ENCODE measurements at places on chromosomes 12 and 14.

DNA sequence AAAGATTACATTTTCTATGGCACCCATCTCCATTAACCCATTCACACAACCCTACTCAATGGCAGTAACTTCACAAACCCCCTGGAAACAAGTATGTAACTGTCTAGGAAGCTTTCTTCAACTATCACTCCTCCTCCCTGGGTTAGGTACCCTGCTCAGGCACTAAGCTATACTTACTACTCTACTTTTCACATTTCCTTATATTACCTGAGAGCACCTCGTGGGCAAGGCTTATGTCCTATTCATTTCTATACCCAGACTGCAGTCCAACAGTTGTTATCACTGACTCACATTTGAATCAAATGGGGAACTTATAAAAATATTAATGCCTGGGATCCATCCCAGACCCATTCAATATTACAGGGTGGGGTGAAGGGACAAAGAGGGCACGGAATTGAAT lies 4.6 kb downstream of the PAWR start:
- H3K27ac ChIP-seq, result peak overlapping the region; percentile 35
- H3K27me3 ChIP-seq, result no peaks in the 10 kb centered on the region
- H3K4me3 ChIP-seq, result no peak overlapping the region
- peaks cover 5% of the 10 kb centered on the region for H3K4me1 ChIP-seq
- no peak for DNase-seq
- no peaks in the 10 kb centered on the region for H3K36me3 ChIP-seq

- H3K27me3 ChIP-seq, result no peaks in the 10 kb centered on the region
- no peak for DNase-seq
- no peak overlapping the region for H3K27ac ChIP-seq
- peaks cover 42% of the 10 kb centered on the region for H3K36me3 ChIP-seq
Measured at GRCh38 chr14:92555465-92556111, 42.0 kb downstream of the RIN3 start.

DNA sequence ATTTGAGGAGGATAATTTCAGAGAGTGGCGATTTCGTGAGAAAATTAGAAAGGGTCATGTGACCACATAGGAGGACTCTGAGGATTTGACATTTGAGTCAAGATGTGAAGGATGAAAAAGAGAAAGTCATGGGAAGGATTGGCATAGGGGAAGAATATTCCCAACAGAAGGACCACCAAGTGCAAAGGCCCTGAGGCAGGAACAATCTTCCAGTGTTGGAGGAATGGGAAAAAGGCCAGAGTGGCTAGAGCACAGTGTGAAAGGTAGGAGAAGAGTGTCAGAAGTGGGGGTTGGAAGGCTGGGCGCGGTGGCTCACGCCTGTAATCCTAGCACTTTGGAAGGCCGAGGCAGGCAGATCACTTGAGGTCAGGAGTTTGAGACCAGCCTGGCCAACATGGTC lies 3.9 kb upstream of the PPP1CC start:
- peaks cover 12% of the 10 kb centered on the region for H3K4me1 ChIP-seq
- no peak for DNase-seq
- no peaks in the 10 kb centered on the region for H3K27me3 ChIP-seq
- H3K36me3 ChIP-seq, result no peaks in the 10 kb centered on the region

- H3K4me1 ChIP-seq, result no peaks in the 10 kb centered on the region
- H3K27me3 ChIP-seq, result no peaks in the 10 kb centered on the region
- H3K27ac ChIP-seq, result no peak overlapping the region
- no peak for DNase-seq
- H3K4me3 ChIP-seq, result no peak overlapping the region
Measured at GRCh38 chr12:100186071-100186470, 14.5 kb upstream of the ACTR6 start.

DNA sequence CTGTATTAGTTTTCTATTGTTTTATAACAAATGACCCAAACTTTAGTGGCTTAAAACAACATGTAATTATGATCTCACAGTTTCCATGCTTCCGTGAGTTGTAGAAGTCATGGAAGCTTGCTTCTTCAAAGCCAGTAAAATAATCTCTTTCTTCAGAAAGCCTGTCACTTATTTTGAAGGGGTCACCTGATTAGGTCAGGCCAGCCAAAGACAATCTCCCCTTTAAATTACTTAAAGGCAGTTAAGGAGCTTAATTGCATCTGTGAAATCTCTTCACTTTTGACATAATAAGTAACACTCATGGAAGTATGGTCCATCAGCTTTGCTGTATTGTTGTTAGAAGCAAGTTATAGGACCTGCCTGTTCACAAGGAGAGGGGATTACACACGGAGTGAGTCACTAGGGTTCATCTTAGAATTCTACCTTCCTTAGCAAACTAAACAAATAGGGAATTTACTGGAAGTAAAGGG lies 89.8 kb downstream of the FAR2 start:
- H3K27me3 ChIP-seq, result no peaks in the 10 kb centered on the region
- peak; percentile 61 for DNase-seq
- H3K27ac ChIP-seq, result no peak overlapping the region
- H3K4me3 ChIP-seq, result no peak overlapping the region
- H3K4me1 ChIP-seq, result peaks cover 4% of the 10 kb centered on the region

- no peak overlapping the region for H3K27ac ChIP-seq
- no peak overlapping the region for H3K4me3 ChIP-seq
- no peaks in the 10 kb centered on the region for H3K36me3 ChIP-seq
- no peaks in the 10 kb centered on the region for H3K4me1 ChIP-seq
- DNase-seq, result peak; percentile 1
- H3K27me3 ChIP-seq, result no peaks in the 10 kb centered on the region
Measured at GRCh38 chr12:68069275-68069674, 80.0 kb downstream of the IFNG-AS1 start.

DNA sequence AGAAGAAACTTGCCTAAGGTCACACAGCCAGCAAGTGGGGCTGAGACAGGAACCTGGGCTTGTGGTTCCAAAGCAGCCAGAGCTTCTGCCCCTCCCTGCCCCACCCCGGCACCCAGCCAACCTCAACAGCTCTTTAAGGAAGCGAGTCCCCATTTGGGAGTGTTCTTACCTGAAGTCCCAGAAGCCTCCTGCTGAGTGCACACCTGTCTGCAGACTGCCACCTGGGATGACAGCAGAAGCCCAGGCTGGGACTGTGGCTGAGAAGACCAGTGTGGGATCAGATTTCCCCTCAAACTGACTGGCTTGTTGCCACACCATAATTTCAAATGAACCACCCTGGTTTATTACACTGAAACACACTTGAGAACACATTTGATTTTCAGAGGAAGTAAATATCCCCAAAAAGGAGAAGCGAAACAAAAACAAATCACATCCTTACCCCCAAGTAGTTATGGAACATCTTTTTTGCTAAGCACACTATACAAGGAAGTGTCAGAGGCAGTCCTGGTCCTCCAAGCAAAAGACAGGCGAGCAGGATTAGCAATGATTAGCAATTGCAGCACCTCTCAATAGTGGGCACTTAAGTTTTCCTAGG lies 6.3 kb upstream of the RIN3 start:
- peaks cover 15% of the 10 kb centered on the region for H3K4me1 ChIP-seq
- DNase-seq, result no peak
- H3K4me3 ChIP-seq, result no peak overlapping the region
- H3K36me3 ChIP-seq, result no peaks in the 10 kb centered on the region
- H3K27me3 ChIP-seq, result no peaks in the 10 kb centered on the region

- no peak overlapping the region for H3K4me3 ChIP-seq
- H3K27me3 ChIP-seq, result peaks cover 4% of the 10 kb centered on the region
Measured at GRCh38 chr14:93967637-93968250, 8.6 kb downstream of the ASB2 start.

- DNase-seq, result no peak
- H3K36me3 ChIP-seq, result peaks cover 20% of the 10 kb centered on the region
- H3K4me1 ChIP-seq, result no peaks in the 10 kb centered on the region
- H3K27me3 ChIP-seq, result no peaks in the 10 kb centered on the region
- H3K4me3 ChIP-seq, result no peak overlapping the region
Measured at GRCh38 chr12:123035841-123036240, 55.4 kb downstream of the ARL6IP4 start.

GRCh38 chr12:61993734-61994345 lies 266.4 kb upstream of the USP15 start:
- H3K36me3 ChIP-seq, result no peaks in the 10 kb centered on the region
- H3K4me3 ChIP-seq, result no peak overlapping the region
- peak; percentile 72 for DNase-seq
- peaks cover 7% of the 10 kb centered on the region for H3K27me3 ChIP-seq

DNA sequence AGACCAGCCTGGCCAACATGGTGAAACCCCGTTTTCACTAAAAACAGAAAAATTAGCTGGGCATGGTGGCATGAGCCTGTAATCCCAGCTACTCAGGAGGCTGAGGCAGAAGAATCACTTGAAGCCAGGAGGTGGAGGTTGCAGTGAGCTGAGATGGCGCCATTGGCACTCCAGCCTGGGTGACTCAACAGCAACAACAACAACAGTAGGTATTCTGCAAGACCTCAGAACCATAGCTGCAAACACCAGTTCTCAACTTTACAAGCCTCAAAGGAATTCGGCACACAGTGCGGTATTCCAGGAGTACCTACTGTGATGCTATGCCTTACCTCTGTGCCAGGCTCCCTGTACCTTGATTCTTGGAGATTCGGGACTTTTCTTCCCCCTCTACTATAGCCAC lies 15.8 kb downstream of the FOXN3 start:
- peaks cover 9% of the 10 kb centered on the region for H3K36me3 ChIP-seq
- no peaks in the 10 kb centered on the region for H3K27me3 ChIP-seq
- DNase-seq, result no peak
- H3K4me1 ChIP-seq, result peaks cover 4% of the 10 kb centered on the region

GRCh38 chr12:81699551-81699950 lies 59.6 kb downstream of the PPFIA2 start:
- H3K36me3 ChIP-seq, result no peaks in the 10 kb centered on the region
- no peaks in the 10 kb centered on the region for H3K27me3 ChIP-seq
- no peaks in the 10 kb centered on the region for H3K4me1 ChIP-seq
- no peak overlapping the region for H3K4me3 ChIP-seq
- no peak overlapping the region for H3K27ac ChIP-seq

- DNase-seq, result no peak
- H3K4me1 ChIP-seq, result no peaks in the 10 kb centered on the region
- no peaks in the 10 kb centered on the region for H3K36me3 ChIP-seq
- no peak overlapping the region for H3K4me3 ChIP-seq
- no peaks in the 10 kb centered on the region for H3K27me3 ChIP-seq
Measured at GRCh38 chr12:93170928-93171327, 206.8 kb upstream of the NUDT4 start.

DNA sequence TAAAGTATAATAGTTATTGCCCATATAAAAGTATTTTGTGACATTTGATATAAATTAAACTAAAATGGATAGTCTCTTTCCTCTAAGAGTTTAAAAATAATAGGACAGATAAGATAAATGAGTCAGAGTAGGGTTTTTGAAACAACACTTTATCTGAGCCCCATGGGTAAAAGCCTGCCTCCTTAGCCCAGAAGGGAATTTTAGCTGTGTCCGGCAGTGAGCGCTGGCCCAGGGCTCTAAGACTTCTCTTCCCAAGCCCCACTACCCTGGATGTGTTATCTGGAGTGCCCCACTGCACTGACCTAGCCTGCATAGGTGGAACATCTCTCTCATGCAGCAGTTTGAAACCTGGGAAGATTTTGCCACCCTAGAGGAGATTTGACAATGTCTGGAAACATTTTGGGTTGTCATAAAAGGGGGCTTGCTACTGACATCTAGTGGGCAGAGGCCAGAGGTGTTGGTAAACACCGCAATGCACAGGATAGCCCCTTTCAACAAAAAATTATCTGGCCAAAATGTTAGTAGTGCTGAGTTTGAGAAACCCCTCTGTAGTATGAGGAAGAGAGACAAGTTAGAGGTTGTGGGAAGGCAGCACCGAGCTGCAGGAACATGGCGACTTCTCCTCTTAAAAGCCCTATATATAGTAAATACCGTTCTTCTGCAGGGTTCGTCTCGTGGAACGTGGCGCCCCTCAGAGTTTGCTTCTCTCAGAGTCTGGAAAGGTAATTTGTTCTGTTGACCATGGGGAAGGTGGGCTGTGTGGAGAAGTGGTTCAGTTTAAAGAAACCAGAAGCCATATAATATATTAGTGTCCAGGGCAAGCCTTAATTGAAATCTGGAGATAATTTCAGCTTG lies 29.3 kb upstream of the ATF1 start:
- H3K4me3 ChIP-seq, result no peak overlapping the region
- peak; percentile 46 for DNase-seq
- no peak overlapping the region for H3K27ac ChIP-seq
- H3K27me3 ChIP-seq, result no peaks in the 10 kb centered on the region
- no peaks in the 10 kb centered on the region for H3K4me1 ChIP-seq

Measured in mesenchymal stem cell (in vitro differentiated cells and primary cell).